ENCODE measurements at places on chromosomes 3 and 15. TPM values are rescaled to one million over a fixed set of nuclear protein-coding genes. Genes with fewer than 3 reads are reported as not detected.

FSIP1 gene
- 1.4 TPM for total RNA-seq

EFHB gene
- 0.46 TPM for total RNA-seq

GOLGA6L9 gene
- total RNA-seq, result 5.8 TPM

ZNF501 gene
- 0.15 TPM for total RNA-seq

CAV3 gene
- total RNA-seq, result not detected

OR5AC2 gene
- not detected for total RNA-seq

PTPN9 gene
- 38.4 TPM for total RNA-seq

IFT122 gene
- 52.4 TPM for total RNA-seq

GOLGA8G gene
- total RNA-seq, result not detected

FRMD5 gene
- total RNA-seq, result 18.3 TPM

SCN11A gene
- total RNA-seq, result not detected

BCHE gene
- total RNA-seq, result 1.5 TPM

NANOGP8 gene
- not detected for total RNA-seq

ZNF660 gene
- not detected for total RNA-seq

CTDSPL gene
- 16.6 TPM for total RNA-seq

CHRFAM7A gene
- 11.5 TPM for total RNA-seq

DZIP1L gene
- 11.1 TPM for total RNA-seq

HYAL1 gene
- total RNA-seq, result 0.18 TPM

P2RY1 gene
- 0.08 TPM for total RNA-seq

OCA2 gene
- 0.13 TPM for total RNA-seq

SOX14 gene
- not detected for total RNA-seq

FAM81A gene
- 7.3 TPM for total RNA-seq

GOLGA6A gene
- 0.05 TPM for total RNA-seq

SPATA12 gene
- total RNA-seq, result 0.10 TPM

ANO10 gene
- 26.6 TPM for total RNA-seq

LMAN1L gene
- total RNA-seq, result not detected

Measured in Panc1 (cell line).